Activated CD4-positive, alpha-beta memory T cell treated with anti-CD3 and anti-CD28 coated beads for 36 hours (primary cell): ENCODE measurements at places on chromosomes 3 and 15. TPM values are rescaled to one million over a fixed set of nuclear protein-coding genes. Genes with fewer than 3 reads are reported as not detected.

Gene KCNAB1
- not detected for total RNA-seq

Gene STAC
- total RNA-seq: not detected

Gene CCR3
- not detected for total RNA-seq

Gene MOBP
- not detected for total RNA-seq

Gene BCHE
- not detected for total RNA-seq

Gene ZNF80
- total RNA-seq: 0.33 TPM

Gene EIF2B5
- total RNA-seq: 51.5 TPM

Gene MGA
- 31.4 TPM for total RNA-seq

Gene ARNT2
- total RNA-seq: 0.38 TPM

Gene TRIM59
- total RNA-seq: 30.0 TPM

Gene CPLX3
- not detected for total RNA-seq

Gene SPINK8
- not detected for total RNA-seq

Gene GRK7
- total RNA-seq: not detected

Gene LNP1
- 1.9 TPM for total RNA-seq

Gene SLC9C1
- not detected for total RNA-seq

Gene FOXB1
- 1.5 TPM for total RNA-seq

Gene SLC28A2
- total RNA-seq: not detected

Gene CCDC174
- 18.6 TPM for total RNA-seq

Gene PIGBOS1
- total RNA-seq: 11.1 TPM

Gene FAM107A
- not detected for total RNA-seq

Gene RBM5
- total RNA-seq: 107 TPM
